ENCODE measurements at places on chromosomes 3 and 15.
A peak's percentile ranks its signal among the peaks of the same experiment; 100 is the strongest.

DNA sequence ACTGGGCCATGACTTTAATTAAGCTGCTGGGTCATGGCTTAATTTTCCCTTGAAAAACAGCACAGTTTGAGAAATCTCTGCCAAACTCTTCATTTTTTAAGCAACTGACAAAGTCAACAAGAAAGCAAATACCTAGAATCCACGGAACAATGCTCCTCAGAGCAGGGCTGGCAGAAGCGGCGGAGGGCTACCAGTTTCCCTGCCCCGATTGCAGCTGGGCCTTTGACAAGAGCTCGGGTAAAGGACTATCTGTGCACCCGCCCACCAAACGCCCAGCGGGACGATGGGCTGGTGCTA lies 1.2 kb downstream of the GOLIM4 start:
- DNase-seq = no peak

DNA sequence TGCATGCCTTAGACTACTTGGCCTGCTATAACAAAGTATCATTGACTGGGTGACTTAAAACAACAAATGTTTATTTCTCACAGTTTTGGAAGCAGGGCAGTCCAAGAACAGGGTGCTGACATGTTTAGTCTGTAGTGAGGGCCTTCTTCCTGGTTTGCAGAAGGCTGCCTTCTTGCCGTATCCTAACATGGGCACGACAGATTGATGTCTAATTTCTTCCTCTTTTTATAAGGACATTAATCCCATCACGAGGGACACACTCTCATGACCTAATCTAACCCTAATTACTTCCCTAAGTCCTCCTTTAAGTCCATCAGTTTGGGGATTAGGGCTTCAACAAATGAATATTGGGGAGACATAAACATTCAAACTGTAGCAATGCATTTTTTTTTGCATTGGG lies 10.9 kb upstream of the GOLGA8B start:
- no peak for DNase-seq

DNA sequence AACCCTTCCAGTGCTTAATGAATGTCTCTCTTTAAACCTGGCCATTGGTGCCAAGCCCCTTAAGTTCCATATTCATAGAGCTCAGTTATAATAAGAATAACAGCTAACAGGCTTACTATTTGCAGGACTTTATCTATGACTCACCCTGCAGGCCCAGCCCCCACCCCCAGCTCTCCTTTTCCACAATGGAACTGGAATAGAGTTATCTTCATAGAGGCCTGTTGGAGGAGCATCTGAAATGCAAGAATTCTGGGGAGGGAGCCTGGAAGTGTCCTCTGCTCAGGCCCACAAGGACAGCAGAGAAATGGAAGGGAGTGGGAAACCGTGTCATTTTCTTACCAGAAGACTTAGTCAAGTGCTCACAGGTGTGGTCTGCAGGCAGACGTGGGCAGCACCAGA lies 52.8 kb downstream of the SEMA5B start:
- DNase-seq = peak; percentile 66

DNA sequence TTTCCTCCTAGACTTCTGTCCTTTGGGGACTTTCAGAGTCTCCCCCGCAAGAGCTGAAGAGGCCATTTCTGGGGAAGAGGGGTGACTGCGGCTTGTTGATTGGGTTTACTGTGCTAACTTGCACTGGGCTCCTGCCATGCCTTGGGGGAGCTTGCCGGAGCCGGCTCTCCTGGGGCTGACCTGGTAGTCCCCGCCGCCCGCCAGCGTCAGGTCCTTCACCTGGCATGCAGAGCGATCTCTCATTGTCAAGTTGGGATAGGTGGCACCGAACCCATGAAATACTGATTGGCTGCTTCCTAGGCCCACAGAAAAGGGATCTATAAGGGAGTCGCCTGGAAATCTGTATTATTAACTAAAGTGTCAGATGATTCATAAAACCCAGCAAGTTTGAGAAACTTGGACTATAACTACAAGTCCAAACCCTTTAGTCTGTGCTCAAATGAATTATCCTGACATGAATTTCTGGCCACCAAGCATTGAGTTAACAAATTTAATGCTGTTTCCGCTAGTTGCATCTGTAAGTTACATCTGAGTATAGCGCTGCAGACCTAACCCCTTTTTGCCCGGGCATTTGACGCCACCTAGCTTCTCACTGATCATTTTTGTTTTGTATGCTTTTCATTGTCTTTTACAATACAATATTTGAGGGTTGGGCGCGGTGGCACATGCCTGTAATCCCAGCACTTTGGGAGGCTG lies 607 bp upstream of the IMP3 start:
- DNase-seq = peak; percentile 47

GRCh38 chr3:172155897-172156585 lies 116.7 kb downstream of the FNDC3B start:
- DNase-seq = peak; percentile 32

DNA sequence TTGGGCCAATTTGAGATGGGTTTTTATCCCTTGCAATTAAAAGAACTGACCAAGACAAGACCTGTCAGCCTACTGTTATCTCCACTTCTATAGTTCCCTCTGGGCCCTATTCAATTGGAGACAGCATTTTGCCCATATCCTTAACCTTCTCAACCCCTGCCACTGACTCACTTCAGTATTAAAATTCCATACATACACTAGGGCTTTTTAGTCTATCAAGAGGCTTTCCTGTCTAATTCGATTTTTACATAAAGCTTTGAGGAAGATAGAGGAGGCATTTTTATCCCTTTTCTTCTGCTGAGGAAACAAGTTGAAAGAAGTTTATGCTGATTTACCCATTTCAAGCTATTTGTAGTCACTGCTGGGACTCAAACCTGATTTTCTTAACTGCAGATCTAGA lies 51.1 kb downstream of the GTF2E1 start:
- DNase-seq = peak; percentile 76

GRCh38 chr3:85890043-85890555 lies 931.3 kb downstream of the CADM2 start:
- DNase-seq = no peak

DNA sequence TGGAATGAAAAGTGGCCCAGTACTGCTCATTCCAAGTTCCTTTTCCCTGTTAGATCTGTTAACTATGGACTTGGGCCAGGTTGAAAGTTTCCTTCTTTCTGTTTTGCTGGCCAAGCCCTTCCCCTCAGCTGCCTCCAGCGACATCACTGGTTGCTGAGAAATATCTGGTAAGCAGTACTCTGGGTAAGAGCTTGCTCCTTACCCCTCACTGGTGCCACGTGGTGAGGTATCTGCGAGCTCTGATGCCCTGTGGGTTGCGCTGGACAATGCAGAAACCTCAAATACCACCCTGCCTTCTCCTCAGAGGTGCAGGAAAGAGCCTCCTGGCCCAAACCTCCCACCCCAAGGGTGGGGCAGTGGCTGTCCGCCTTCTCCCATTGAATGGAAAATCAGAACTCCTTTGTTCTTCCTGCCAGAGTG lies 42.9 kb upstream of the APH1B start:
- peak; percentile 69 for DNase-seq

- no peak for DNase-seq
These were observed 139.7 kb downstream of the NSMCE3 start for GRCh38 chr15:29129926-29130325.

GRCh38 chr3:27800261-27800660 lies 78.1 kb upstream of the EOMES start:
- no peak for DNase-seq

GRCh38 chr15:47812470-47812999 lies 95.2 kb downstream of the SEMA6D start:
- peak; percentile 49 for DNase-seq

DNA sequence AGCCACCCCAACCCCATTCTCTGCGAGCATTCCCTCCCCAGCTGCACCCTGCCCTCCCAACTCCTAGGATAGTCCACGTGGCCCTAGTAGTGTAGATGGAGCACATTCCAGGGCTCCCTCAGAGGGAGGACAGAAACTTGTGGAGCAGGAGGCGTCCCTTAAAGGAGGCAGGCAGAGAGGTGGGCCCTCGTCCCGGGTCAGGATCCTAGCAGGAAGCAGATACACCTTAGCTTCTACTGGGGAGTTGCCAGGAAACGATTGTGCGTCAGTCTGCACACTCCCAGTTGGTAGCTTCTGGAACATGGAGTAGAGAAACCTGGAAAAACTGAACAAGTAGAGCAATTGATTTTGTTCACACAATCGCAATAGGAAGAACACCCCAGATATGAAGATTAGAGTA lies 43.9 kb upstream of the KLHL25 start:
- no peak for DNase-seq

- DNase-seq = peak; percentile 28
These were observed 386.0 kb upstream of the RARB start for GRCh38 chr3:25041871-25042584.

- DNase-seq = no peak
These were observed 23.1 kb downstream of the ZBTB38 start for GRCh38 chr3:141391298-141391990.

DNA sequence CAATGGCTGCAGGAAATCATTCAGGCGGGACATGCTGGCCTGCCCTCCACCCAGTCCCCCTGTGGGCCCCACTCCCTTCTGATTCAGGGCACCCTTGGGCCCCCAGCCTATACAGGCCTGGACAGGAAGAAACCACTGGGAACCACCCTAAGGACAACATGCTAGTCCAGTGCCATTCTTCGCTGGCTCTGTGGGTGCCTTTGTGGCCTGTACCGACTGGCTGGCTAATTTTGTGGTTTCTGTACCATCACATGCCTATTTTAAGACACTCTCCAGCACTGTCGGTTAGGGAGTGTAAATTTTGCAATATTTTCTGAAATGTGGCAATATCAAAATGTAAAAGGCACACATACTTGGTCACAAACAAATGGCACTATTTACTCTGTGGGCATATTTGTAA lies 61.4 kb upstream of the POLG start:
- DNase-seq = no peak

DNA sequence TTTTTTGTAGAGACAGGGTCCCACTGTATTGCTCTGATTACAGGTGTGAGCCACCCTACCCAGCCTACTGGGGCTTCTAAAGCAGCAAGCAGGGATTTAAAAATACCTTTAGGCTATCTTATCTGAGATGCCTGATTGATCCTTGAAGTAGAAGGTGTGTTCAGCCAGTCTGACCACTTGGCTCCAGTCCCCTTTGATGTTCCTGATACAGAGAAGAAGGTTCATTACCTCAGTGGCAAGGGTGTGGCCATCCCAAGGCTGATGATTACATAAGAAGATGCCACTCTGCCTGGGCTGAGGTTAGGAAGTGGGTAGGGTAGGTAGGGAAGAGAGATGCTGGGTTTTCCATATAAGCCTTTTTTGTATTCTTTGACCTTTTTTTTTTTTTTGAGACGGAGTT lies 11.2 kb upstream of the DCAF1 start:
- no peak for DNase-seq

- no peak for DNase-seq
These were observed 92.6 kb upstream of the VGLL4 start for GRCh38 chr3:11736136-11736833.

- no peak for DNase-seq
These were observed 181.0 kb upstream of the ANKRD28 start for GRCh38 chr3:15978801-15979200.

- DNase-seq = no peak
These were observed 12.9 kb downstream of the POLG start for GRCh38 chr15:89321521-89322410.

GRCh38 chr15:40420071-40420713 lies 14.6 kb downstream of the IVD start:
- DNase-seq = no peak
